ENCODE measurements at places on chromosomes 3 and 15. TPM values are rescaled to one million over a fixed set of nuclear protein-coding genes. Genes with fewer than 3 reads are reported as not detected.

The SH3GL3 gene
- total RNA-seq: not detected

The MAP1A gene
- 1.6 TPM for total RNA-seq

The CLRN1 gene
- total RNA-seq: not detected

The ZNF662 gene
- total RNA-seq: not detected

The LRRC2 gene
- total RNA-seq: not detected

The PIF1 gene
- total RNA-seq: 38.6 TPM

The GDPGP1 gene
- 22.8 TPM for total RNA-seq

The CHL1 gene
- total RNA-seq: not detected

The CACNA1D gene
- 23.0 TPM for total RNA-seq

The UBL7 gene
- total RNA-seq: 68.5 TPM

The RASL12 gene
- total RNA-seq: 0.67 TPM

The DNASE1L3 gene
- not detected for total RNA-seq

The GOLGA6L4 gene
- 2.7 TPM for total RNA-seq

The NR2F2 gene
- total RNA-seq: 53.7 TPM

The FBXO40 gene
- not detected for total RNA-seq

The SCAANT1 gene
- total RNA-seq: not detected

The C3orf49 gene
- not detected for total RNA-seq

The ZNF502 gene
- not detected for total RNA-seq

The NANOGP8 gene
- not detected for total RNA-seq

The BRPF1 gene
- total RNA-seq: 17.4 TPM

The CILP gene
- total RNA-seq: 0.08 TPM

The P2RY12 gene
- not detected for total RNA-seq

The CMTM8 gene
- 9.8 TPM for total RNA-seq

The MAPKBP1 gene
- total RNA-seq: 38.4 TPM

The ALDH1A3 gene
- 143 TPM for total RNA-seq

The NUSAP1 gene
- total RNA-seq: 127 TPM

The TNIK gene
- 1.9 TPM for total RNA-seq

The AP3B2 gene
- total RNA-seq: 0.95 TPM
